Mucosa of gallbladder (tissue), 1 donor: ENCODE measurements at places on chromosomes 1 and 21. TPM values are rescaled to one million over a fixed set of nuclear protein-coding genes. Genes with fewer than 3 reads are reported as not detected.

GRCh38 chr1:44642925-44643324 is 31.4 kb downstream of the TMEM53 start:
- DNase-seq, result no peak

DNA sequence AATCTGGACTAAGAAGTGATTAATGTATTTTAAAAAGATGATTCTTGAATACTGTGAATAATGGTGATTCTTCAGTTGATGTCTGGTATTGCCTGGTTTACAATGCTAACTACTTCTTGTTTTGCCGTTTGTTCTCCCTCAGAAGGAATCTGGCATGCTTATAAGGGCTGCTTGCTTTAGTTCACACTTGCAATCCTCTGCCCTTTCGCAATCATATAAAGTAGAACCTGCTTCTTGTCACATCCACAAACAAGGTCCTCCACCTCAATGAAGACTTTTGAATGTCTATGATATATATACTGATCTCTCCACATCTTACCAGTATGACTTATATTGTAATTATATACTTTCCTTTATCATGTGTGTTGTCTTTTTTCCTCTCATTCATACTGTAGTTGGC is 92.6 kb downstream of the ADGRL4 start:
- DNase-seq, result no peak

DNA sequence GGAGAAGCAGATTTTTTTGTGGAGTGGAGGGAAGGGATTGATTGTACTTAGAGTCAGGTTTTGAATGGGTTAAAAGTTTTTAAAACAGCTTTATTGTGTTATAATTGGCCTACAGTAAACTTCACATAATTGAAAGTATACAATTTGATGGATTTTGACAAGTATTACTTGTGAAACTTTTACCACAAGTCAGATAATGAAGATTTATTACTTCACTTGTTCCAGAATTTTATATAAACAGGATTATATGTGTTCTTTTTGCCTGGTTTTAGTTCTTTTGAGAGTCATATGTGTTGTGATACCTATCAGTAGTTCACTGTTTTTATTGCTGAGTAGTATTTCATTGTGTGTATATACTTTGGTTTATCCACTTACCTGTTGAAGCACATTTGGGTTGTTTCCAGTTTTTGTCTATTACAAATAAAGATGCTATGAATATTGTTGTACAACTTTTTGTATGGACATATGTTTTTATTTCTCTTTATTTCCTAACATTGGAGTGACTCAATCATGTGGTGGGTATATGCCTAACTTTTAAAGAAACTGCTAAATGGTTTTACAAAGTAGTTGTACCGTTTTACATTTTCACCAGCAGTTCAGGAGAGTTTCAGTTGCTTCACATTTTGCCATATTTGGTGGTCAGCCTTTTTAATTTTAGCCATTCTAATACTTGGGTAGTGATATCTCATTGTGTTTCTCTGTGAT is 71.0 kb downstream of the DYRK1A start:
- DNase-seq, result no peak

DNA sequence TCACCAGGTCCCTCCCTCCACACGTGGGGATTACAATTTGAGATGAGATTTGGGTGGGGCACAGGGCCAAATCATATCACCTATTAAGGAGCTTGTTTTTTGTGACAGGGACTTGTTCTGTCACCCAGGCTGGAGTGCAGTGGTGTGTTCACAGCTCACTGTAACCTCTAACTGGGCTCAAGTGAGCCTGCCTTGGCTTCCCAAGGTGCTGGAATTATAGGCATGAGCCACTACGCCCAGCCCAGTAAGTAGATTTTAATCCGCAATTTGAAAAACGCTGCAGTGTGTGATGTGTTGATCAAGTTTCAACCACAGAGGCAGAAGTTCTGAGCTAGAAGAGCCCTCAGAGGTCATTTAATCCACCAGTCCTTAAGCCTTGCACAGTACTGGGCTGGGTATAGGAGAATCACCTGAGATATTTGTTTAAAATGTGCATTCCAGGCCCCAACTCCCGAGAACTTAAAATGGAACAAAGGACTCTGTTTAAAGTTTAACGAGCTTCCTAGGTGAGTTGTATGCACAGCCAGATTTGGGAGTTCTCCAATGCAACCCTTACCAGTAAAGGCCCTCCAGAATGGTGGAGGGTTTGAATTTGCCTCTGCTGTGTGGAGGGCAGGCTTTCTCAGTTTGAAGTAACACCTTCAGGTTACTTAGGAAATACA is 13.4 kb downstream of the RPL11 start:
- no peak for DNase-seq

GRCh38 chr1:115186711-115187265 is 97.5 kb upstream of the TSPAN2 start:
- DNase-seq, result no peak

DNA sequence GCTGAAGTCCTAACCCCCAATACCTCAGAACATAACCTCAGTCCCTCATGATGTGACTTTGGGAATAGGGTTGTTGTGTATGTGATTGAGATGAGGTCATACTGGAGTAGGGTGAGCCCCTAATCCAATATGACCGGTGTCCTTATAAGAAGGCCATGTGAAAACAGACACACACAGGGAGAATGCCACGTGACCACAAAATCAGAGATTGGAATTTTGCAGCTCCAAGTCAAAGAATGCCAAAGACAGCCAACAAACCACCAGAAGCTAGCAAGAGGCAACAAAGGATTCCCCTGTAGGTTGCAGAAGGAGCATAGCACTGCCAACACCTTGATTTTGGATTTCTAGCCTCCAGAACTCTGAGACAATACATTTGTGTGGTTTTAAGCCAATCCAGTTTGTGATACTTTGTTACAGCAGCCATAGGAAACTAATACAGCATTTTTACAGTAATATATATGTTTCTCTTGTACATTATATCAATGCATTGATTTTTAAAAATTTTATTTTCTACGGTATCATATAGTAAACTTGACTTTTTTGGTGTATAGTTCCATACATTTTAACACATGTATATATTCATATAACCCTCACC is 5.4 kb downstream of the ZSWIM5 start:
- DNase-seq, result no peak

DNA sequence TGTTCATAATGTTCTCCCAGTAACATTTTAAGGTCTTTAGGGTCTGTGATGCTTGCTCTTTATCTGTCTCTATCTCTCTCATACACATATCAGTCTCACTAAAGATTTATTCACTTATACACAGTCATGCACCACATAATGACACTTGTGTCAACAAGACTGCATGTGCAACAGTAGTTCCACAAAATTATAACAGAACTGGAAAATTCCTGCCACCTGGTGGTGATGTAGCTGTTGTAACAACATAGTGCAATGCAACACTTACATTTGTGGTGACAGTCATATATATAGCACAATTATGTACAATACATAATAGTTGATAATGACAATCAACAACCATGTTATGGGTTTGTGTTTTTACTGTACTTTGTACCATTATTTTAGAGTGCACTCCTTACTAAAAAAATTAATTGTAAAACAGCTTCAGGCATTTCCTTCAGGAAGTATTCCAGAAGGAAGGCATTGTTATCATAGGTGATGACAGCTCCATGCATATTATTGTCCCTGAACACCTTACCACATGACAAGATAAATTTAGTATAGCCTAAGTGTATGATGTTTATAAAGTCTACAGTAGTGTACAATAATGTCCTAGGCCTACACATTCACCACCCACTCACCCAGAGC is 8.1 kb downstream of the TDRD5 start:
- peak; percentile 36 for DNase-seq

DNA sequence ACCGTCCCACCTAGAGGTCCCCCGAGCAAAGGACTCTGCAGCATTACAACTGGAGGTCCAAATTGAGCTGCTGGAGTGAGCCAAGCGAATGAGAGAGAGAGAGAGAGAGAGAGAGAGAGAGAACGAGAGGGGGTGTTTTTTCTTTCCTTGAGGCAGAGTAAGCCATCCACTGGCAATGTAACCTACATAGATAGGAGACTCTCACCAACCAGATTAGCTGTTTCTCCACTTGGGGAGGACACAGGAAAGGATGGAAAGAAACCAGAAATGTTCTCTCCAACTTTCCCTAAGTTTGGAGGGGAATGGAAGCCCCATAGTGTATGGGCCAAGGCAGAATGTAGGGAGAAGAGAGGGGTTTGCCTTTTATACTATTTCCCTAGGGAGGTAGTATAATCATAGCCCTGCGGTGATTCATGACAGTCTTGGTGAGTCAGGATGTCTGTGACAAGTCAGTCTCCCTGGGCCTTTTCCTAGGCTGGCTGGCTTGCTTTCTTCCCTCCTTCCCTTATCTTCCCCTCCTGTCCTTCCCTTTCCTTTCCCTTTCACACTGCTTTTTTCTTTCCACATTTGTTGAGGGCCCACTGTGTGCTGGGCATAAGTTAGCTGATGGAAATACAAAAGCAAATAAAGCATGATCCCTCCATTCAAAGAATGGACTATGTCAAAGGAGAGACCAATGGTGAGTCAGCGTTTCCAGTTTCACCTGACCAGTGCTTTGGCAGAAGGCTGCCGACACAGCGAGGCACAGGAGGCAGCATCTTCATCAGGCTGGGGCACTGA is 7.1 kb downstream of the FNDC7 start:
- DNase-seq, result no peak

DNA sequence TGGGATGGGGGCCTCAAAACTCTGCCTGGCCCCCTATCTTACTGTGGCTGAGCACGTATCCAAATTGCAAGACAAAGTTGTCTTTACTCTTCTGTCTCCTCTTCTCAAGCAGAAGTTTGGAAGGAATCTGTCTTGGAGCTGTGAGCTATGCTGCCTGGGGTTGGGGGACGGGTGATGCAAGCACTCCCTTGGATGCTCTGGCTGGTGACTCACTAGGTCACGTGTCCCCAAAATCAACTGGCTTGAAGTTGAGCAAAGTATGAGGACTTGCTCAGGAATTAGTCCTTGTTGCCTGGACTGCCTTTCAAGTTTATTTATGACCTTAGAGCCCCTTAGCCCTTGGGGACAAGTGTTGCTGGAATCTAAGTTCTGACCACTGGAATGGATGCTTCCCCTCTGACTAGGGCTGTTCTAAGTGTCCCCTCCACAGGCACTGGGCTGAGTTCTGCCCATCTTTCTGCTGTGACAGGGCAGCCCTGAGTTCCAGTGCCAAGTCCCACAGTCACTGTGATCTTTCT is 269.5 kb downstream of the HHAT start:
- peak; percentile 19 for DNase-seq

- DNase-seq, result peak; percentile 80
These were observed 47.8 kb upstream of the ECE1 start for GRCh38 chr1:21337928-21338572.

- no peak for DNase-seq
These were observed 34.5 kb upstream of the FAM163A start for GRCh38 chr1:179708434-179709195.

FCRLA gene
- 0.26 TPM for total RNA-seq

ETV3L gene
- total RNA-seq, result not detected

ADGRB2 gene
- total RNA-seq, result 6.0 TPM
